ENCODE measurements at places on chromosomes 16 and 17. TPM values are rescaled to one million over a fixed set of nuclear protein-coding genes. Genes with fewer than 3 reads are reported as not detected.

DNA sequence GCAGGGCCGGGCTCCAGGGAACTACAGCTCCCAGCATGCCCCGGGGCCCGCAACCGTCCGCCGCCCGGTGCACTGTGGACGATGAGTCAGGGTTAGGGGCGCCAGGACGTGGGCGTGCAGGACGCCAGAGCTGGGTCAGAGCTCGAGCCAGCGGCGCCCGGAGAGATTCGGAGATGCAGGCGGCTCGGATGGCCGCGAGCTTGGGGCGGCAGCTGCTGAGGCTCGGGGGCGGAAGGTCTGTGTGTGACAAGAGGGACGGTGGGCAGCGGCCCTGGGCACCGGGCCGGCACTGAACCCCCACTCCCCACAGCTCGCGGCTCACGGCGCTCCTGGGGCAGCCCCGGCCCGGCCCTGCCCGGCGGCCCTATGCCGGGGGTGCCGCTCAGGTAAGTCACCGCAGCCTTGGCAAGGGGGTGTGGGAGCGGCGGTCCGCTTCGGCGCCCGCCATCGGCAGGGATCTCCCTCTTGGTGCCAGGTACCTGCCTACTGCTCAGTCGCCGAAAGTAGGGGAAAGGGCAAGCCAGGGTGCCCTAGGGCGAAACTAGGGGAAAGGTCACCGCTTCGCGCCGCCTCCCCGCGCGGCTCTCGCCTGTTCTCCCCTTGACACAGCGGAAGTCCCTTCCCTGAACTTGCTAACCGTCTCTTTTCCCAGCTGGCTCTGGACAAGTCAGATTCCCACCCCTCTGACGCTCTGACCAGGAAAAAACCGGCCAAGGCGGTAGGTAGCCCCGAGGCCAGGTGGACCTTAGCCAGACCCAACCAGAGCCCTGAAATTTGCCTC, at the start of the genes ACADVL and DLG4:
Gene ACADVL, plus strand, starts transcription at position 127 of the 781 bp plus-strand sequence. Its CDS starts 47 bp downstream, at position 174.
Gene DLG4, minus strand, starts transcription at position 25 of the 781 bp plus-strand sequence.
- peak; percentile 83 for DNase-seq

GRCh38 chr17:78736526-78737079, 45.5 kb downstream of the CYTH1 start:
- DNase-seq, result peak; percentile 52

- no peak for DNase-seq
These were observed 42.8 kb downstream of the CDK5R1 start for GRCh38 chr17:32529604-32530003.

G6PC1 gene
- polyA plus RNA-seq, result not detected

TRPV3 gene
- 1.3 TPM for polyA plus RNA-seq

All from right lung (tissue), 10 donors.